ENCODE measurements at places on chromosomes 5 and 9. TPM values are rescaled to one million over a fixed set of nuclear protein-coding genes. Genes with fewer than 3 reads are reported as not detected.

GNG10 gene
- 85.8 TPM for total RNA-seq

BTNL9 gene
- total RNA-seq, result not detected

CDX1 gene
- not detected for total RNA-seq

NR5A1 gene
- not detected for total RNA-seq

DRD1 gene
- total RNA-seq, result not detected

PLPP7 gene
- total RNA-seq, result 6.1 TPM

CCDC183 gene
- 0.32 TPM for total RNA-seq

CEP78 gene
- total RNA-seq, result 22.9 TPM
